Activated CD4-positive, alpha-beta T cell treated with anti-CD3 and anti-CD28 coated beads for 24 hours (primary cell): ENCODE measurements at places on chromosomes 13 and 19.

DNA sequence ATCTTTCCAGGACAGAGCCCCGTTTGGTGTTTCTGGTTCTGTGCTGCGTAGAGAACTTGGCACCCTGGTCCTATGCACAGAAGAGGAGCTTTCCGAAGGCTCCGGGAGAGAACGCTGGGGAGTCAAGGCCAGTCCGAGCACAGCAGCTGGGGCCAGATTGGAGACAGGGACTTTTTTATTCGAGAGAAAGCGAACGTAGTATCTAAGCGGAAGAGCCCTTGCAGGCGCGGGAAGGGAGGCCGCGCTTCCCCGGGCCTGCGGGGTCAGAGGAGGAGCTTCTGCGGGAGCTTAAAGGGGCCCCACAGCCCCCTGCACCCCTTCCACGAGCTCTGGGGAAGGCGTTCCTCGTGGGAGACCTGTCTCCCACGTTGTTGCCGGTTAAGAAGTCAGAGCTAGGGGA lies 48.6 kb upstream of the ARHGEF7 start:
- DNase-seq = no peak

GRCh38 chr13:40251343-40252032 lies 415.0 kb downstream of the FOXO1 start:
- peak; percentile 9 for DNase-seq

GRCh38 chr19:19457671-19458070 lies 52.2 kb downstream of the GATAD2A start:
- DNase-seq = no peak

DNA sequence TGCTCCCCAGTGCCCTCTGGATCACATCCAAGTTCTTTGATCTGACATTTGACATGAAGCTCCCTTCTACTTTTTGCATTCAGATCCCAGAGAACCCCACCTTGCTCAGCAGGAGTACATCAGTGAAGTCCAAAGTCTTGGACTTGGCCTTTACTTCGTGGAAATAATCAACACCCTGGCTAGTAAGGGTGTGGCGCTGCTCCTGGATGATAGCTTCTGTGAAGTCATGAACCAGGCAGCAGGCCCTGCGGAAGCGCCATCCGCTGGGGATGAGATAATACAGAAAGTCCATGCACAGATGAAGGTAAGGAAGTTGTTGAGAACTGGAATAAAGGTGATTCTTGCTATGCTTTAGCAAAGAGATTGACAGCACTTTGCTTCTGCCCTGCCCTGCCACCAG lies 43.2 kb downstream of the OR10H4 start:
- DNase-seq = no peak

GRCh38 chr13:66546534-66547379 lies 683.4 kb downstream of the PCDH9 start:
- no peak for DNase-seq

DNA sequence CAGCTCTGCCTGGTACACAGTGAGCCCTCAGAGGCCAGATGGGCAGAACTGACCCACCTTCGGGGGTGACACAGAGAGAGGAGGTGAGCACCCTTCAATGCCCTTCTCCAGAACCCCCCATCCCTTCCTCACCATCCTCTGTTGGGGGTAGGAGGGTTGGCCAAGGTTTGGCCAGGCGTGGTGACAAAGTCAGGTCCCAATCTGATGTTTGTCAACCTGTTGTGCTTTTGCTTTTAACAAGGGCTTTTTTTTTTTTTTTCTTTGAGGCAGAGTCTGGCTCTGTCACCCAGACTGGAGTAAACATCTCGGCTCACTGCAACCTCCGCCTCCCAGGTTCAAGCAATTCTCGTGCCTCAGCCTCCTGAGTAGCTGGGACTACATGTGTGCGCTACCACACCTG lies 7.3 kb downstream of the PTGIR start:
- DNase-seq = no peak

GRCh38 chr19:46369817-46370216 lies 22.9 kb downstream of the PPP5C start:
- no peak for DNase-seq

DNA sequence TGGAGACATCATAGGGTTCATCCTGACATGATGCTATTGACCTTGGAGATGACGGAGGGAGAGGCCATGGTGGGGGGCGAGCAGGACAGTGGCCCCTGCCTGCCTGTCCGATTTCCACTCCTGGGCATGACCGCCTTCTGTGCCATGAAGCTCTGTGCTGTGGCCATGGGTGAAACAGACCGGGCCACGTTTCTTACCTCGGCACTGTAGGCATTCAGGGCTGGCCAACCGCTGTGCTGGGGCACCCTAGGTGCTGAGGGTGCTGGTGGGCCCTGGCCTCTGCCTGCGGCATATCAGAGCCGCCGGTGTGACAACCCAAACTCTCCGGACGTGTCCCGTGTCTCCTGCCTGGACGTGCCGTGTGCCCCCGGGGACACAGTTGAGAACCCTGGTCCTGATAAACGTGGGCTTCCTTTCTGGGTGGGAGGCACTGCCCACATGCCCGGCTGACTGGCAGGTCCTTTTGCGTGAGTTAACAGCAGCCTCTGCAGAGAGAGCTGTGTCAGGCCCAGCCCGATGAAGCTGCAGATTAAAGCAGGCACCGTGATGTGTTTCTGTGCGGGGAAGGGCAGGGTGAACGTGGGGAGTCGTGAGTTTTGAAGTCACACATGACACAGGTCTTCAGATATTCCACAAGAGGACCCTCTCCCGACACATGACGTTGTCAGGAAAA lies 46.5 kb downstream of the TMEM255B start:
- DNase-seq = no peak

GRCh38 chr19:6772866-6773322 lies 386 bp downstream of the VAV1 start:
- no peak for DNase-seq
